ENCODE measurements at places on chromosomes 6 and 20.

DNA sequence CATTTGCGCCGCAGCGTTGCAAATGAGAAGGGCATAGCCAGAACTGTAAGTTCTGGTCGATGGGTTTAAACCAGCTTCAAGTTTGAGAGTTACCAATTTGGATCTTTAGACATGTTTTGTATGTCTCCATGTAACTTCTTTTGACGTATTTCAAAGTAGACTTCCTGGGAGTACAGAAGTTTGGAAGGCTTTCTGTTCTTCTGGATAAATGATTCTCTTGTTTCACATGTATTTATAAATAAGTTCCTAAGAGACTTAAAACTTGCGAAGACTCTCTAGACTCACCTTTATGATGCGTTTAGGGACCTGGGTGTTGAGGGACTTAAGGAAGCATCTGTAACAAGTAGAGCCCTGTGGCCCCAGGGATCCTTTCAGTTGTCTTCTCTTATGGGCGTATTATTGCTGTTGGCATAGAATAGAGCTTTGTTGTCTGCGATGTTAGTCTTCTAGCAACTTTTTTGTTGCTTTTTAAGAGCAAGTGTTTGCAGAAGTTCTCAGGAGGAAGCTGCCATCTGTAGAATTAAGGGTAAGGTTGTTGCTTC, 1.3 kb downstream of the CDYL start:
- no peak for DNase-seq

- no peak for DNase-seq
These were observed 6.9 kb downstream of the OLIG3 start for GRCh38 chr6:137487181-137487868.

- DNase-seq: no peak
These were observed 218.7 kb downstream of the TRDN start for GRCh38 chr6:123418071-123418470.

DNA sequence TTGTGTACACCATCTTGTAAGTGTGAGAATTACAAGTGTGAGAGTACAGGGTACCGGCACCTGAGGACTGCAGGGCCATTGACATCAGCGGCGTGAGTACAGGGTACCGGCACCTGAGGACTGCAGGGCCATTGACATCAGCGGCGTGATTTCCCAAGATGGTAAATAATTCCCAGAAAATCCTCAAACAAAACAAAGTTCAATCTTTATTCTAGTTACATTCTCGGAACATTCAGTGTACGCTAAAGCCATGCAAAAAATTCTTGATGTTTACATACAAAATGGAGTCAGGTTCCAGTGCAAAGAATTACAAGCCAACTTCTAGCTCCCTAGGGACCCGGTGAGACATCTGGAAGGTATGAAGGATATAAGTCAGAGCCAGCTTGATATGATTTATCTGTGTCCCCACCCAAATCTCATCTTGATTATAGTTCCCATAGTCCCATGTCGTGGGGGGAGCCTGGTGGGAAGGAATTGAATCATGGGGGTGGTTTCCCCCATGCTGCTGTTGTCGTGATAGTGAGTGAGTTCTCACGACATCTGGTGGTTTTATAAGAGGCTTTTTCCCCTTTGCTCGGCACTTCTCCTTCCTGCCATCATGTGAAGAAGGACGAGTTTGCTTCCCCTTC, 172.7 kb downstream of the TTLL2 start:
- no peak for DNase-seq

- DNase-seq: no peak
These were observed 20.4 kb downstream of the RAB23 start for GRCh38 chr6:57201718-57202117.

- no peak for DNase-seq
These were observed 12.7 kb upstream of the ARFGEF2 start for GRCh38 chr20:48908656-48909319.

DNA sequence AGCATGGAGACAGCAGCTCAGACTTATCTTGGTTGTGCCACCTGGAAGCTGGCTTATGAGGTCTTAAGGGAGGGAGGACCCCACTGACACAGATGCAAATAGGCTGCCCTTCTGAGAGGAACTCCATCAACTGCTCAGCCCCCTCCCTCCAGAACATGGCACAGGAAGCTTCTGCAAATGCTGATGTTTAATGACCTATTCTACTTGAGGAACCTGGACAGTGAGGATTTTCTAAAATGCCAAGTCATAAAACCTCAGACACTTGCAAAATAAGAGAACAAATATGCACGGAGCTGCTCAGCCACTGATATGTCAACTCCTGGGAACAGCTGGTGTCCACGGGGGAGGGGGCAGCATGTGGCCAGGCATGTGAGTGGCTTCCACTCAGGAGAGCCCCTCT, 3.5 kb downstream of the CST9 start:
- no peak for DNase-seq

DNA sequence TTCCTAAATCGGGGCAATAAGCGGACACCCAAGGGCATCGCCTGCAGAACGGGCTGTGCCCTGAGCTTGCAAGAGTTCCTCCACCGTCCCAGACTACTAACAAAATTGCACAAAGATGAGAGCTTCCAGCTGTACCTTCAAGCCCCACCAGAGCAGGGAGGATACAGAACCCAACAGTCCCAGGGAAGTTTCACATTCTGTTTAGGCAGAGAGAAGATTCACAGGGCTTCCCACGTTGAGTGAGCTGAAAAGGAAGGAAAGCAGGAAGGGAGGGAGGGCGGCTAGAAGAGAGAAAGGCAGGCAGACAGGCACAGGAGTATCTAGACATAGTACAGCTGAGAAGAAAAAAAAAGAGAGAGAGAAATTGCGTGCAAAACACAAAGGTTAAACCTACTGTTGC, 112.6 kb upstream of the AFDN start:
- DNase-seq: no peak

DNA sequence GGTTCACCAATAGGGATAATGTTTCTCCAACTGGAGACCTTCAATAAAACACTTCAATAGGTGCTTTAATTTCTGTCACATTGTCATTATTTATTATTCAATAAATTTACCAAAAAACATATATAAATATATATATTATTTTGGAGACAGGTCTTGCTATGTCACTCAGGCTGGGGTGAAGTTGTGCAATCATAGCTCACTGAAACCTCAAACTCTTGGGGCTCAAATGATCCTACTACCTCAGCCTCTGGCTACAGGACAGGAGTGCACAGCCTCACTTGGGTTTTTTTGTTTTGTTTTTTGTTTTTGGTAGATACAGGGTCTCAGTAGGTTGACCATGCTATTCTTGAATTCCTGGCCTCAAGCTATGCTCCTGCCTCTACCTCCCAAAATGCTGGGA, 9.9 kb downstream of the SMLR1 start:
- DNase-seq: no peak

DNA sequence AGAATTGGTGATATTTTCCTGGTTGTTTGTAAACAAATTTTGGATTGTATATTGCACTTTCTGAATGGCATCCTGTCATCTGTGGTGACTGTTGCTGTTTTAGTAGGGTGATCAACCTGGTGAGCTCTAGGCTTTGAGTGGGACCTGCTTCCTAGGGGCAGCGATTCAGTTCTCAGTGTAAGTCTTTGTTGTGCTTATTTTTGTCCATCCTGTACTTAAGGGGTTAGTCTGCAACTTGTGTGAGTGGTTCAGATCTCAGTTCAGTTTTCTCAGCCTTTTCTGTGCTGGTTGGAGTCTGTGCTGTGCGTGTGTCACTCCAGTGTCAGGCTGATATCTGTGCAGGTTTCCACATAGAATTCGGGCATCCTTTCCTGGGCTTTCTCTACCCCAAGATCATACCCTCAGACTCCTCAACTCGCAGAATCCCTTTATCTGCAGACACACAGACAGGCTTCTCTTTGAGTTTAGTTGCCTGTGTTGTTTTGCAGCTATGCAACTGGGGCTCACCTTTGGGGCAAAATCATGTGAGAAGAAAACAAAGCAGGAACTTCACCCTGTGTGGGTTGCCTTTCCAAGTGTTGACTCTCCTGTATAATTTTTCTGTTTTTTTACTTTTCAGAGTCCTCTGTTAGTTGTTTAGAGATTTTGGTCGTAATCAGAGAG, 177.7 kb downstream of the FARS2 start:
- DNase-seq: no peak

- no peak for DNase-seq
These were observed 80.0 kb upstream of the RPS6KA2 start for GRCh38 chr6:166707045-166707444.

GRCh38 chr6:79797163-79797764, 150.1 kb downstream of the ELOVL4 start:
- DNase-seq: no peak

GRCh38 chr6:88105741-88106340, 58.2 kb downstream of the SPACA1 start:
- DNase-seq: no peak

- no peak for DNase-seq
These were observed 91.9 kb upstream of the SUPT3H start for GRCh38 chr6:45469663-45470062.

- DNase-seq: no peak
These were observed 9.4 kb downstream of the MYH7B start for GRCh38 chr20:34965051-34965450.

DNA sequence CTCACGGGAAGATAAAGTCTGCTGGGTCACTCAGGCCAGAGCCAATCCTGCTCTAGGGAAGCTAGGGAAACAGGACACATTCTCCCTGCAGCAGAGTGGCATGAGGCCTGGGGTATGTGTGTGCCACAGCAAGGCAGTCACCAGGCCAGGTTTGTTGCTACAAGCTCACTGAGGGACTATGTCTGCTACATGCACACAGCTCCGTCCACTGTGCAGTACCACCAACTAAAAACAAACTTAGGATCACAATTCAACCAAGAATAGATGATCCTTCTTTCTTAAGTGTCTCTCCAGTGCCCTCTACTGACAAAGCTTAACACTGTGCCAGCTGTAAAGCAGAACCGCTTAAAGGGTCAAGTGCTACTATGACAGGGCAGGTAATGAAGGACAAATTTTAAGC, 192.5 kb downstream of the PTPRK start:
- DNase-seq: no peak

DNA sequence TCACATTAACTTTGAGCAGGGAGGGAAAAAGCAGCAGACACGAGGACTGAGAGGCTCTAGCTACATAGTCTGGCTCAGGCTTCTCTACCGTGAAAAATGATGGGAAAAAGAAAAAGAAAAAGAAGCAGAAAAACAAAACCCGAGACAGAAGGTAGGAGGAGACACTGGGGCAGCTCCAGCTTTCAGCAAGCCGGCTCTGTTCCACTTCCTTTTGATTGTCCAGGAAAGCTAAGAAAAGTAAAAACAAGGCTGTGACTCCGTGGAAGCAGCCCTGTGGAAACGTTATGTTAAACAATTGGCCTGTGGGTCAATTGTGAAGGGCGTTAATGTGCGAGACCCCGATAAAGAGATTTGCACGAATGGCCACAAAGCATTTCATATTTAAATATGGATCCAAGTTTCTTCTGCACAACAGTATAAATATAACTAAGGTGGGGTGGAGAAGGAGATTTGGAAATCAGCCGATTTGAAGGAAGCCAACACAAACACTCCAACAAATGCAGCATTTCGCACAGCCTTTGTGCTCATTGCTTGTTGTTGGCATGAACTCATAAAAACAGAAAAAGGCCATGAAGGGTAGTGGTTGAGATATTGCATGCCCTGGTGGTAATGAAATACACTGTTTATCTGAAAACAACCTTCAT, 236.9 kb upstream of the JAG1 start:
- no peak for DNase-seq

DNA sequence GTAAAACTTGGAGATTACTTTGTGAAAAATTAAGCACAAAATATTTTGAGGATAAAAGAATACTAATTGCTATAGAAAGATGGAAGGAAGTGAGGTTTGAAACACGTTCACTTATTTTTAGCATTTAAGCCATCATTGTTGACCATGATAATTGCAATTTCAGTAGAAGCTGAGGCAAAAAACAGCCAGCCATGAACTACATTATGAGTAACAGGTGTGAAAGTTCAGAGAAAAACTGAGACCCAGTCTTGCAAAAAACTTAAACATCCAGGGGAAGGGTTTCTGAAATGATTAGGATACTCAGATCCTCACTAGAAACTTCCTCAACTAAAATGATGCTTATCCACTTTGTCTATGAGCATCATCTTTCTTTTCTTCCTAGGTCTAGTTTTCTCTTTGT, 619.4 kb downstream of the PHF3 start:
- DNase-seq: no peak

GRCh38 chr6:30121446-30122366, 8.8 kb upstream of the TRIM31 start:
- DNase-seq: no peak

DNA sequence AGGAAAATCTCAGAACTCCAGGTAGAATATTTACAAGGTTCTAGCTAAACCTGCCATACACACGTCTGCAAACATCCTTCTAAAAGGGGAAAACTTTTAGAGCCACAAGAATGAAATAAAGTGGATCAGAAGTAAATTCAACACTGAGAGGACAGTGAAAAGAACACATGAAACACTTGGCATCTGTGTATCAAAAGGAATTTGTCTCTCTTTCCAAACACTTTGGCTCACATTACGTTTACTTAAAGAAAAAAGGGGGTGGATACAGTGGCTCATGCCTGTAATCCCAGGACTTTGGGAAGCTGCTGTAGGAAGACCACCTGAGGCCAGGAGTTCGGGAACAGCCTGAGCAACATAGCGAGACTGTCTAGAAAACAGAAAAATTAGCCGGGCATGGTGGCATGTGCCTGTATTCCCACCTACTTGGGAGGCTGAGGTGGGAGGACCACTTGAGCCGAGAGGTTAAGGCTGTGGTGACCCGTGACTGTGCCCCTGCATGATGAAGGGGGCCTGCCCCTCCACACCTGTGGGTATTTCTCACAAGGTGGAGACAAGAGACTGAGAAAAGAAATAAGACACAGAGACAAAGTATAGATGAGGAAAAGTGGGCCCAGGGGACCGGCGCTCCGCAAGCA, 35.4 kb downstream of the NINL start:
- no peak for DNase-seq

GRCh38 chr6:68891419-68891818, 256.3 kb downstream of the ADGRB3 start:
- DNase-seq: no peak

DNA sequence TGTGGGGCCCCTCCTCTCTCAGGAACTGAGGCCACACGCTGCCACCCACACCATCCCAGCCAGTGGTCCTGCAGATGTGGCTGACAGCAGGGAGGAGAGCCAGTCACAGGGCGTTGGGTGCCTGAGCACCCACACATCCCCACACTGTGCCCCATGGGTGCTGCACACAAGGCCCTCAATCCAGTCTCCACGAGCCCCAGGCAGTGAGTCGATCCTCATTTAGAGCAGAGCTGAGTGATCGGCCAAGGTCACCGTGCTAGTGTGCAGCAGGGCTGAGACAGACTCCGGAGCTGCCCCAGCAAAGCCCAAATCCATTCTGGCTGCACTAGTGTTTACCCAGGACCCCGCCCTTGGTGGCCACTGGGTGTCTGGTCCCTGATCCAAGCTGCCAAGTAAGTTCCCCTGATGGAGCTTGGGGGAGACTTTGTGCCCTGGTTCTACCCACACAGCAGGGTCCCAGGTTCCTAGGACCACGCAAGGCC, 9.0 kb downstream of the C20orf203 start:
- DNase-seq: no peak

DNA sequence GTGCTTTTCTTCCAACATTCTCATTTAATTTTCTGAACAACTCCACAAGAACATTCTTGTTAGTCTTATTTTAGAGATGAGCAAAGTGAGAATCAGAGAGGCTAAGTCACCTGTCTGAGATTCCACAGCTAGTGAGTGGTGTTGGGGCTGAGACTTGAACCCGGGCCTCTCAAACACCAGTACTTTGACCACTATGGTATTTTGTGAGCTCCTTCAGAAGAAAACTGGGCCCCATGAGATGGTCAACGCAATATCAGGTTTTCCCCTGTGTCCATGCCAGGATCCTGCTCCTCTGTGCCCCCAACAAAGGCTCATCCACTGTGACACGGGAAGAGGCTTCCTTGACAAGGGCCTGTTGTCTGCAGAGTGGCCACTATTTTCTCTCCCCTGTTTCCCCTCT, 51.9 kb downstream of the MAFB start:
- no peak for DNase-seq

- no peak for DNase-seq
These were observed 153.8 kb downstream of the CEBPB start for GRCh38 chr20:50344232-50345071.

Measured in C1 segment of cervical spinal cord (tissue), 14 donors.